Aorta (tissue), 5 donors: ENCODE measurements at places on chromosomes 2 and 18. TPM values are rescaled to one million over a fixed set of nuclear protein-coding genes. Genes with fewer than 3 reads are reported as not detected.
A peak's percentile ranks its signal among the peaks of the same experiment; 100 is the strongest.

The NAT8 gene
- not detected for total RNA-seq

GRCh38 chr2:201754717-201755415 is 25.9 kb downstream of the ALS2 start:
- DNase-seq, result no peak
- H3K36me3 ChIP-seq, result peaks cover 5% of the 10 kb centered on the region
- no peaks in the 10 kb centered on the region for H3K27me3 ChIP-seq
- H3K27ac ChIP-seq, result no peak overlapping the region
- no peak overlapping the region for H3K4me3 ChIP-seq
- no peaks in the 10 kb centered on the region for H3K4me1 ChIP-seq

The RAB6C gene
- 0.36 TPM for total RNA-seq

DNA sequence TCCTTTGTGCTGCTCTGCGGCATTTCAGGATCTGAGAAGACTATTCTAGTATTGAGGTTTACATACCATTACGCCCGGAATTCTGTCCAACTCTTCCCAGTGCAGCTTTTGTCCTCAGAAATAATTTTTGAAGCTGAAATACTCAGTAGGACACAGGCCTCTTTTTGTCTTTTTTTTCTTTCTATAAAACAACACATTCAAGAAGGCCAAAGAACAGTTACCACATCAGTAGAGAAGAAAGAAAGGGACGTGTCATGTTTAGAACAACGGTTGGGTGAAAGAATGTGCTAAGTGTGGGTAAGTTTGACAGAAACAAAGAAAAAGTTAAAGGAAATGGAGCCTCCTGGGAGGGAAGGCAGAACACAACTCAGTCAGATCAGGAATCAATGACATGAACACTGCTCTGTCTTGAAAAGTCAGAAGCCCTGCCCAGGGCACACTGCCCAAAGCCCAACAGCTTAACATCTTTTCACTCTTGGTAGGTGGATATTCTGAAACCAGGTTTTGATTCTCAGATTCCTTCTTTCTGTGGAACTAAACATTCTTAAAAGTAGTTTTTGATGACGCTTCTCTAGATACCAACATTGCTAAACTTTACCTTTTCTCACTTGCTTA is 198.6 kb upstream of the CWC22 start:
- H3K27me3 ChIP-seq, result no peaks in the 10 kb centered on the region
- H3K27ac ChIP-seq, result no peak overlapping the region
- H3K36me3 ChIP-seq, result no peaks in the 10 kb centered on the region
- no peak for DNase-seq

The CYTIP gene
- total RNA-seq, result 10.0 TPM

GRCh38 chr2:154855138-154855537 is 156.6 kb downstream of the KCNJ3 start:
- H3K4me3 ChIP-seq, result no peak overlapping the region
- no peaks in the 10 kb centered on the region for H3K27me3 ChIP-seq
- H3K27ac ChIP-seq, result no peak overlapping the region

- H3K4me1 ChIP-seq, result peaks cover 4% of the 10 kb centered on the region
- no peaks in the 10 kb centered on the region for H3K27me3 ChIP-seq
- no peaks in the 10 kb centered on the region for H3K36me3 ChIP-seq
- no peak overlapping the region for H3K4me3 ChIP-seq
- H3K27ac ChIP-seq, result no peak overlapping the region
Measured at GRCh38 chr2:37784071-37784758, 112.8 kb upstream of the CDC42EP3 start.

DNA sequence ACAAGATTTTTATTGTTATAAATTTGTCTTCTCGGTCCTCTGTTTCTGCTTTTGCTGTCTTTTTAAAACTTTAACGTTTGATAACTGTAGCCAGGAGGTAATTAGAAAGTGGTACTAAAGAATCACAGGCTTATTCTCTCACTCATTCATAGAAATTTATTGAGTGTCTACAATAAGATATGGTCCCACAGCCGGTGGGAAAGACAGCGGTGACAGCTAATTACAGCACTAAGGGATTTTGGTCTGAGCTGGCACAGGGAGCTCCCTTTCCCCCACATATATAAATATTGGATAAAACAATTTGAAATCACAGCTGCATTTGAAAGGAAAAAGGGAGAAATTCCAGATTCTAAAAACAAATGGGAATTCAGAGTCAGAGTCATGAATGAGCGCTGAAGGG is 93.1 kb upstream of the CAPN13 start:
- no peaks in the 10 kb centered on the region for H3K27me3 ChIP-seq
- no peaks in the 10 kb centered on the region for H3K4me1 ChIP-seq
- H3K4me3 ChIP-seq, result no peak overlapping the region
- no peaks in the 10 kb centered on the region for H3K36me3 ChIP-seq
- no peak overlapping the region for H3K27ac ChIP-seq
- DNase-seq, result no peak

GRCh38 chr2:42089340-42089925 is 41.6 kb downstream of the PKDCC start:
- H3K4me3 ChIP-seq, result no peak overlapping the region
- no peak overlapping the region for H3K27ac ChIP-seq
- no peaks in the 10 kb centered on the region for H3K36me3 ChIP-seq
- H3K27me3 ChIP-seq, result no peaks in the 10 kb centered on the region
- no peaks in the 10 kb centered on the region for H3K4me1 ChIP-seq

DNA sequence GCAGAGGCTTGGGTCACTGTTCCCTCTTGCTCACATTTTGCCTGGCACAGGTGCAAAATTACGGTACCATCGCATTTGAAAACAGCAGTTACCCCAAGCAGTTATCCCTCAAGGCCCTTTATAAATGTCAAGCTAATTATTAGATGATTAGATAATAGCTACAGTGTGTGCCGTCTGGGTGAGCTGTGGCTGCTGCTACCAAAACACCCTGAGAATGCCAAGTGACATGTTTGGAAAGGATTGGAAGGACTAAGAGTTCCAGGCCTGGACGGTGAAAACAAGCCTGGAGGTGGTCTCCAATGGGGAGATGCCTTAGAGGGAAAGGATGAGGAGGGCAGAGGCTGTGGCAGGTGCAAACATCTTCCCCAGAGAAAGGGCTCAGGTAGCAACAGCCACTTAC is 120.6 kb downstream of the CAPN13 start:
- no peak overlapping the region for H3K27ac ChIP-seq
- no peaks in the 10 kb centered on the region for H3K27me3 ChIP-seq
- H3K4me3 ChIP-seq, result no peak overlapping the region
- no peaks in the 10 kb centered on the region for H3K4me1 ChIP-seq
- H3K36me3 ChIP-seq, result no peaks in the 10 kb centered on the region

The DYNAP gene
- not detected for total RNA-seq

The TSPYL6 gene
- total RNA-seq, result 0.12 TPM

DNA sequence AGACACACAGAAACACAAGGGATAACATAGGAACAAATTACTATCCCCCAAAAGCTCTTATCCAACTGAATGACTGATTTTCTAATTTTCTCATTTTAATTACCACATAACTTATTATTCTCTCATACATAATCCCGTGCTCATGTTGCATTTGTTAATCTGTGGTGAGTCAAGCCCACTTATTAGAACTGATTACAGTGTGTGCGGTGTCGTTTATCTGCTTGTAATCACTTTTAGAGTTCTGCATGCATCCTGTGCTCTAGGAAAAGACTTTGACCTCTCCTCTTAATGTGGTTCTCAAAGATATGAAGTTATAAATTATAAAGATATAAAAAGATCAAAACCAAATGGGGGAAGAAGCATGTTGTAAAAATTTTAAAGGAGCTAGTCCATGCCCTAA is 29.7 kb downstream of the CNDP1 start:
- H3K4me1 ChIP-seq, result no peaks in the 10 kb centered on the region
- H3K4me3 ChIP-seq, result no peak overlapping the region
- no peaks in the 10 kb centered on the region for H3K27me3 ChIP-seq
- no peak overlapping the region for H3K27ac ChIP-seq
- no peak for DNase-seq
- no peaks in the 10 kb centered on the region for H3K36me3 ChIP-seq

The CTAGE1 gene
- total RNA-seq, result not detected

GRCh38 chr2:19649142-19649541 is 252.6 kb downstream of the TTC32 start:
- DNase-seq, result no peak
- no peaks in the 10 kb centered on the region for H3K36me3 ChIP-seq
- no peak overlapping the region for H3K27ac ChIP-seq
- no peaks in the 10 kb centered on the region for H3K4me1 ChIP-seq
- no peak overlapping the region for H3K4me3 ChIP-seq

GRCh38 chr18:78487649-78488048 is 492.0 kb upstream of the SALL3 start:
- no peak overlapping the region for H3K4me3 ChIP-seq
- no peak overlapping the region for H3K27ac ChIP-seq
- no peak for DNase-seq
- H3K27me3 ChIP-seq, result no peaks in the 10 kb centered on the region

- peak overlapping the region; percentile 15 for H3K27ac ChIP-seq
- H3K27me3 ChIP-seq, result no peaks in the 10 kb centered on the region
- peak; percentile 75 for DNase-seq
Measured at GRCh38 chr2:20062615-20063545, 11.5 kb upstream of the LAPTM4A start.

GRCh38 chr2:143890798-143891197 is 629.1 kb downstream of the ZEB2 start:
- H3K27ac ChIP-seq, result no peak overlapping the region
- H3K27me3 ChIP-seq, result no peaks in the 10 kb centered on the region
- H3K4me1 ChIP-seq, result no peaks in the 10 kb centered on the region
- H3K36me3 ChIP-seq, result no peaks in the 10 kb centered on the region
- no peak overlapping the region for H3K4me3 ChIP-seq

DNA sequence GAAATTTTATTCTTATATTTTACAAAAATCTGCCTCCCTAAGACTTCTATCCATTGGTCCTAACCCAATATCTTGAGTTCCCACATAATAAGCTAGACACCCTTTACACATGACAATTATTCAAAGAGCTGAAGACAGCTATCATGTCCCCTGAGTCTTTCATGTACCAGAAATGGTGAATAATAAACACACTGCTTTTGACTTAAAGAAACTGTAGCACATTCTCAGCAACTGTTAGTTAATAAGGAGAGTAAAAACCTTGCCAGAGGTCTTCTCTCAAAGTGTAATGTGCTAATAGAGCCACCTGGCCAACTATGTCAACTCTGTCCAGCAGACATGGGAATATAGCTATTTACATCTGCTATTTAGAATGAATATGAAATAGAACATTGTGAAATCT is 109.7 kb upstream of the ARL5A start:
- H3K36me3 ChIP-seq, result no peaks in the 10 kb centered on the region
- no peaks in the 10 kb centered on the region for H3K27me3 ChIP-seq
- no peaks in the 10 kb centered on the region for H3K4me1 ChIP-seq
- no peak overlapping the region for H3K4me3 ChIP-seq
- no peak for DNase-seq

GRCh38 chr2:202193881-202194353 is 44.5 kb downstream of the SUMO1 start:
- H3K27me3 ChIP-seq, result no peaks in the 10 kb centered on the region
- no peak overlapping the region for H3K27ac ChIP-seq
- DNase-seq, result no peak

The C1QL2 gene
- total RNA-seq, result not detected

The NT5C1B gene
- total RNA-seq, result not detected

The CFAP210 gene
- 0.58 TPM for total RNA-seq

The ILKAP gene
- 48.4 TPM for total RNA-seq

The DAW1 gene
- not detected for total RNA-seq

- DNase-seq, result peak; percentile 46
- H3K27me3 ChIP-seq, result no peaks in the 10 kb centered on the region
- H3K4me3 ChIP-seq, result no peak overlapping the region
Measured at GRCh38 chr2:127052057-127052770, 54.7 kb downstream of the BIN1 start.

The MAPK4 gene
- total RNA-seq, result 4.2 TPM

DNA sequence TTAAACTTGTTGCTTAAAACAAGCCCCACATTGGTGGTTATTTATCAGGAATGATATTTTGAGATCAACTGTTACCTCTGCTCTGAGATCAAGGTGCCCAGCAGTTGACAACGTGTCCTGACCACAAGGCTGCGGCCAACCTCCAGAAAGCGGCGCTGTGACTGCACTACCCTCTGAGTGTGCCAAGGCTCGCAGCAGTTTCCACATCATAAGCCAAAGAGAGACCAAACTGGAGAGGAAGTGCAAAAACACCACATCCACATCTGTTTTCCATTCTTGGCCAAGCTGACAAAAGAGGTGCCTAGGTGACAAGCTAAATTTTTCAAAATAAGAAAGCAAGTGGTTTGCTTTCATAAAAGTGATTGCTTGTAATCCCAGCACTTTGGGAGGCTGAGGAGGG is 410.8 kb upstream of the POU3F3 start:
- no peak overlapping the region for H3K4me3 ChIP-seq
- no peaks in the 10 kb centered on the region for H3K4me1 ChIP-seq
- H3K27me3 ChIP-seq, result no peaks in the 10 kb centered on the region
- no peak overlapping the region for H3K27ac ChIP-seq
- no peak for DNase-seq

- no peak overlapping the region for H3K4me3 ChIP-seq
- no peak overlapping the region for H3K27ac ChIP-seq
- H3K36me3 ChIP-seq, result no peaks in the 10 kb centered on the region
- H3K4me1 ChIP-seq, result no peaks in the 10 kb centered on the region
- no peaks in the 10 kb centered on the region for H3K27me3 ChIP-seq
Measured at GRCh38 chr18:58225101-58225500, 181.1 kb downstream of the NEDD4L start.

- no peak overlapping the region for H3K27ac ChIP-seq
- H3K36me3 ChIP-seq, result no peaks in the 10 kb centered on the region
- H3K4me1 ChIP-seq, result no peaks in the 10 kb centered on the region
- no peak for DNase-seq
- no peak overlapping the region for H3K4me3 ChIP-seq
Measured at GRCh38 chr2:71589763-71590162, 136.4 kb downstream of the DYSF start.

- H3K27ac ChIP-seq, result no peak overlapping the region
- DNase-seq, result no peak
- H3K4me1 ChIP-seq, result no peaks in the 10 kb centered on the region
- H3K27me3 ChIP-seq, result no peaks in the 10 kb centered on the region
- H3K36me3 ChIP-seq, result no peaks in the 10 kb centered on the region
Measured at GRCh38 chr2:241310917-241311566, 4.4 kb downstream of the HDLBP start.

DNA sequence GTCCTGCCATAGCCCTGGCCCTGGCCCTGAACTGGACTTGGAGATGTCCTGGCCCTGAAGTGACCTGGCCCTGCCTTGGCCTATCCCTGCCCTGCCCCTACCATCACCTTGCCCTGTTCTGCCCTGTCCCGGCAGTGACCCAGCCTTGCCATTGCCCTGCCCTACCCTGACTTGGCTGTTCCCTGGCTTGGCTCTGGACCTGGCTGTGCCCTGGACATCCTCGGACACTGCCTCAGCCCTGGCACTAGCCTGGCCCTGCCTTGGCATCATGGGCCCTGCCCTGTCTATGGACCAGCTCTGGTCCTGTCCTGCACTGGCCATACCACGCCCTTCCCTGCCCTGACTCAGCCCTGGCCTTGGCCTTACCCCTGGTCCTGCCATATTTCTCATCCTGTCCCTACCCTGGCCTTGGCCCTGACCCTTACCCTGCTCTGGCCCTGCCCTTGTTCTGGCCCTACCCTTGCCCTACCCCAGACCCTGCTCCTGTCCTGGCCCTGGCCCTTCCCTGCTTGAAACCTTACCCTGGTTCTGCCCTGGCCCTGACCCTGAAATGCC is 6.1 kb upstream of the ANKRD62 start:
- no peak overlapping the region for H3K27ac ChIP-seq
- peak; percentile 41 for DNase-seq
- no peaks in the 10 kb centered on the region for H3K36me3 ChIP-seq
- no peaks in the 10 kb centered on the region for H3K27me3 ChIP-seq
- no peaks in the 10 kb centered on the region for H3K4me1 ChIP-seq
- H3K4me3 ChIP-seq, result no peak overlapping the region

GRCh38 chr2:221641181-221641871 is 69.2 kb upstream of the EPHA4 start:
- DNase-seq, result no peak
- H3K27ac ChIP-seq, result no peak overlapping the region
- no peaks in the 10 kb centered on the region for H3K27me3 ChIP-seq
- H3K4me1 ChIP-seq, result peaks cover 5% of the 10 kb centered on the region
